ENCODE measurements at places on chromosomes 3 and 15.

DNA sequence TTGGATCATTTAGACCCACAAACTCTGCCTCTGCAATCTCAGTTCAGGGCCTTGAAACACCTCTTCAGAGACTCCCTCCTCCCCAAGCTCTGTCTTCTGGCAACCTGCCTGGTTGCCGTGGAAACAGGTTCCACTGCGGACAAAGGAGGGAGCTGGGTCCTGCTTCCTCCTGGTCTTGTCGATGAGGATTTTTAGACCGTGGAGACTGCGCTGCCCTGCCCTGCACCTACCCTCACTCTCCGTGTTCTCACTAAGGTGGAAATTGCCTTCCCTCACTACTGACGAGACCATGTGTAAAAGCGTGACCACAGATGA lies at the start of gene RTP1:
Gene RTP1 (plus strand): TSS at position 152 of the 315 bp plus-strand sequence. CDS start 30 bp downstream, at position 182.
- DNase-seq = no peak

DNA sequence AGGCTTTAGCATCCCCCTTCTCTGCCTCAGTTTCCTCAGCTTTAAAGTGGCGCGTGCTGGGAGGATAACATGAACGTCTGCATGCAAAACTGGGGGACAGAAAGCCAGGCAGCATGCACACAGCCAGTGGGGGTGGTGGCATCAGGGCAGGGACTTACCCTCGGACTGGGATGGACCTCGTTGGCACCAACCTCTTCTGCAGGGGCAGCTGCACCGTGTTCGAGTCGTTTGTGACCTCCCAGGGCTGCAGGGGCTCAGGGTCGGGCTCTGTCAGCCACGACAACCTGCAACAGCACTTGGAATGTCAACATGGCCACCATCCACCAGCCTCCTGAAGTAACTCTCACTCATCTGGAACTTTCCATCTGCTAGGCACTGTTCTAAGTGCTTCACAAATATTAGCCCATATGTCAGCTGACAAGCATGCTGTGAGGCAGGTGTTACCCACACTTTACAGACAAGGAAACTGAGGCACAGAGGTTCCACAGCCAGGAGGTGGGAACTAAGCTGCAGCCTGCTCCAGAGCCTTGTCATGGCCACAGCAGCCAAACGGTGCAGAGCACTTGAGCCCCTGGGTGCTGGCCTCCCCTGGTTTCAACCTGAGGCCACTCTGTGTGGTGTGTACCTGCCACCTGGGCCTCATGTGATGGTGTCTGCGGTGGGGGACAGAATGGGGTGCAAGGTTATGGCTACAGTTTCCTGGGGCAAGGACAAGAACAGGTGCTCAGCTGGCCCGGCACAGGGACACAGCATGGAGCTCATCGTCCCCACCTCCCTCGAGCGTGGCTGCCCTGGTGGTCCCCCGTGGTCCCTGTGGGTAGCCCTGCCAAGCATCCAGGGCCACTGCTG lies 6.7 kb downstream of the C3orf22 start:
- DNase-seq = no peak

DNA sequence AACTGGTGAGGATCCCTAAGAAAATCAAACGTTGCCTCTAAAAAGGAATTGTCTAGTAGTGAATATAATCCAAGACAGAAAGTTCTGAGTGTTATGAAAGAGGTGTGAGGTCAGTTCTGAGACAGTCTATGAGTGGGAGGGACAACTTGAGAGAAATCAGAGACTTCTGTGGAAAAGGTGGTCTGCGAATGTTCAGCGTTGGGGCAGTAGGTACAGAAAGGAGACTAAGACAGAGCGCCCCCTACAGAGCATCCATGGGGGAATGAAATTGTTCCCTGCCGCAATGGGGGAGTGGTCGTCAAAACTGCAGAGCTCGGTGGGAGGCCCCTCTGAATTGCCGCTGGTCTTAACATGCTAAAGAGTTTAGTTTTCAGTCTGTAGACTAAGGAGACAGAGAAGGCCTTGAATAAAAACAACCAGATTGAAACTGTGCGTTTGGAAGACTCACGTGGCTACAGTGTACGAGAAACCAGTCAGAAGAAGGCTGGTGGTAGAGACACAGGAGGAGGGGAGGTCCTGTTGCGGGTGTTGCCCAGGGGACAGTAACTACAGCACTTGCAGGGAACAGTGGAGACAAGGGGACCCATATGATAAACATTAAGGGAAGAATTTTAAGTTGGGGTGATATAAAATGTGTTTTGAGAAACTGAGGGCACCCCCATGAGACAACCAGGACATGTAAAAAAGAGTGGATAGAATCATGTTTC lies 6.9 kb downstream of the TNIK start:
- DNase-seq = no peak

DNA sequence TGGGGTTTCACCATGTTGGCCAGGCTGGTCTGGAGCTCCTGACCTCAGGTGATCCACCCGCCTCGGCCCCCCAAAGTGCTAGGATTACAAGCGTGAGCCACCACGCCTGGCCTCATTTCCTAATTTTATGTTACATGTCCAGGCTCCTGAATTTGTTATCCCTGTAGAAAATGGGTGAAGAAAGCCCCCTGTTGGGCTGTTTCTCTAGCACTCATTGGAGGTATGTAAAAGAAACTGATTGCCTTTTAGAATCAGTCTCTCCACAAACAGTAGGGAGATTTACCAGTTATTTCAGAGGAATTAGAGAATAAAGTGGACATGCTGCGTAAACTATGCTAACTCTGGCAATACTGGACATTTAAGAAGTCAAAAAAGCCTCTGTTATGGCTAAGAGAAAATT lies 364.1 kb upstream of the TBL1XR1 start:
- no peak for DNase-seq

GRCh38 chr3:74447221-74447620 lies 167.2 kb downstream of the CNTN3 start:
- no peak for DNase-seq

- DNase-seq = peak; percentile 54
Observed at GRCh38 chr15:88376574-88377174, 90.5 kb downstream of the MRPL46 start.

DNA sequence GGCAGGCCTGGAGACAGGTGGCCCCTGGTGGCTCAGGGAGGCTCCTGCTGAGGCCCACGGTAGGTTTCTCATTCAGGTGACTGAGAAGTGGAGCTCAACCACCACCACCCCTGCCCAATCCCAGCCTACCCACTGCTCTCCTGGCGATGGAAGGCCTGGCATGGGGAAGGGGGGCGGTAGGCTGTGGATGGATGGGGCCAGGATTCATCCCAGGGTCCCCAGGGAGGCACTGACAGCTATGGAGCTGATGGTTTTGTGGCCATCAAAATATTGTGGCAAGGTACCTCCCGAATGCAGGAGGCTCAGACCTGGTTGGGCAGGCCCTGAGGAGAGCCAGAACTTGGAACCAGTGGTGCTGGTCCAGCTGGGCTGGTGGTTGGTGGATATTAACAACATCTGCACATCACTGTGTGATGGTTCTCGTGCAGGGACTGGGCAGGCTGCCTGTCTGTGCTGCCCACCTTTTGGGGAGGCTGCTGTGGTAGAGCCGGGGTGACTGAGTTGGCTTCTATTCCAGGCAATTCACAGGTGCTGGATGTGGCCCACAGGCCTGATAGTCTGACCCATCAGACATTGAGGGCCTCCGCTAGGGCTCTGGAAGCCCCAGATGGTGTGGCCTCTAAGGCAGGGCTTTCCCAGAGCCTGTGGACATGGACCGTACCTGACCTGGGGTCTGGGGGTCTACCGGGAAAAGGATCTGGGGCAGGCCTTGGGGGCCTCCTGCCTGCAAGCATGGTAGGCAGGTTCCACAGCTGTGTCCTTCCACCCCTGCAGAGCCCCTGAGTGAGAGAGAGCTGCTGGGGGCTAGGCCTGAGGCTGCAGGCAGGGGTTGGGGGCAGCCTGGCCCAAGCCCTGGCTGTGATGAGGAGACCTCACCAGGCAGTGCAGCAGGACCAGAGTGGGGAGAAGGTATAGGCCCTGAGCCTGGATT lies 3.4 kb downstream of the ZBTB47 start:
- no peak for DNase-seq

DNA sequence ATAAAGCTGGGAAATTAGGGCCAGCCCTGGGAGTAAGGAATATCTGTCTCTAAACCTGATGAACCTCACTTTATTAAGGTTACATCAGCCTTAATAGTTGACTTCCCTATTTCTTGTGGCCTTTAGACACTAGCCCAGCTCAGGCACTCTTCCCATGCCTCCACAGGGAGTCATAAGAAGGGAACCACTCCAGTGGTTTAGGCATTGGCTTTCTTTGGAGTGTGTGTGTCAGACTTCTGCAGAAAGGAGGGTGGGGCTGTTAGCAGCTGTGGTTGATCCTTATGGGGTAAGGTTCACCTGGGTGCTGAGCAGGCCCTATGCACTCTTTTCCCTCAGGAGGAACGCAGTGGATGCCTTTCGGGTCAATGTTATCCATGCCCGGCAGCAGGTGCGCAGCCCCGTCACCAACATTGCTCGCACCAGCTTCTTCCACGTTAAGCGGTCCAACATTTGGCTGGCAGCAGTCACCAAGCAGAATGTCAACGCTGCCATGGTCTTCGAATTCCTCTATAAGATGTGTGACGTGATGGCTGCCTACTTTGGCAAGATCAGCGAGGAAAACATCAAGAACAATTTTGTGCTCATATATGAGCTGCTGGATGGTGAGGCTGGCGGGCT lies 4.0 kb downstream of the AP2M1 start:
- DNase-seq = no peak

DNA sequence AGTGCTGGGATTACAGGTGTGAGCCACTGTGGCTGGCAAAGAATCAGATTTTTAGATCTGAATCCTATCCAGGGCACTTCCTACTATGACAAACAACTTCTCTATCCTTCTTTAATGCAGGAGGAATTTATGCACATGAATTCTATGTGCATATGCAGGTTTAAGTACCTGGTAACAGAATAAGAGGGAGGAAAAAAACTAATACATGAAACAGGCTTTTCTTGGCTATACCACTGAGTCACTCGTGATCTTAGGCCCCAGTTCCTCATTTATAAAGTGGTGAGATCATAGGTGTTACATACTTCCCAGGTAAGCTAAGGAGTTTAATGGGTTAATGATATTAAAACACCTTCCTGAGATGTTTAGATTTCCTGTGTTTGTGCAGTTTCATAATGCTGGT lies 108.2 kb downstream of the TP63 start:
- DNase-seq = no peak

GRCh38 chr3:101940521-101941317 lies 91.4 kb downstream of the NFKBIZ start:
- DNase-seq = peak; percentile 97

DNA sequence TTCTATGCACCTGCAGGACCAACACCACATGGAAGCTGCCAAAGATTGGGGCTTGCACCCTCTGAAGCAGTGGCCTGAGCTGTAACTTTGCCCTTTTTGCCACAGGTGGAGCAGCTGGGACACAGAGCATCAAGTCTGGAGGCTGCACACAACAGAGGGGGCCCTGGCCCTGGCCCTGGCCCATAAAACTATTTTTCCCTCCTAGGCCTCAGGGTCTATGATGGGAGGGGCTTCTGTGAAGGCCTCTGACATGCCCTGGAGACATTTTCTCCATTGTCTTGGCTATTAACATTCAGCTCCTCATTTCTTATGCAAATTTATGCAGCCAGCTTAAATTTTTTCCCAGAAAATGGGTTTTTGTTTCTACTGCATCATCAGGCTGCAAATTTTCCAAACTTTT lies 335.5 kb downstream of the ARPP21 start:
- no peak for DNase-seq

DNA sequence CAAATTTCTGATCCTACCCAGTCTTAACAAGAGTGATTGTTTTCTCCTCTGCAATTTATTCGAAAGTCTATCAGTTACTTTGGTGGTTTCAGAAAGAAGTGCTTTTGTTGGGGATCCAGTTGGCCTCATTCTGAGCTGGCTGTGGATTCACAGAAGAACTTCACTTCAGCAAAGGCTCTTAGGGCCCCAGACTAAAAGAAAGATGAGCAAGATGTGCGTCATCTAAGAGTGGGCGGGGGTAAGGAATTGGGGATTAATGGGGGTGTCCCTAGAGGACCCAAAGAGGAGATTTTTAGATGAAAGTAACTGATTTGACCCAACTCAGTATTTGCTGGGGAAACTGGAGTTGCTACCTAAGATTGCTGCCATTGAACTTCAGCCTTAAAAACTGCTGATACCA lies 63.9 kb upstream of the TSEN2 start:
- DNase-seq = no peak

DNA sequence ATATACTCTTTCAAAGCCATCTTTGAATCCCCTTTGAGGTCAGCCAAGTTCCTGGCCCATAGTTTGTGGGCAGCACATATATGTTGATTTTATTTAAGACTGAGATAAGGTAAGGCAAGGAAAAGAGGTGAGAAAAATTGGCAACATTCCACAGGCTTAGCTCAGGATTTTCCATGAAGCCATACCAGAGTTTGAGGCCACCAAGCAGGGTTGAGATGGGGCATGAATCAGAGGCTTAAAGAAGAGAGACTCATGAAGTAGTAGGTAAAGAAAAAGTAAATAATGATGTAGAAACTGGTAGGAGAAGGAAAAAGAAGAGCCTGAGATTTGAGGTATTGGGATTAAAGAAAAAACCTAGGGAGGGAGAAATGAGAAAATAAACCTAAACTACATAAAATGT lies 89.2 kb downstream of the MYO5A start:
- DNase-seq = no peak

GRCh38 chr3:141240687-141241615 lies 9.3 kb downstream of the PXYLP1 start:
- DNase-seq = peak; percentile 49

DNA sequence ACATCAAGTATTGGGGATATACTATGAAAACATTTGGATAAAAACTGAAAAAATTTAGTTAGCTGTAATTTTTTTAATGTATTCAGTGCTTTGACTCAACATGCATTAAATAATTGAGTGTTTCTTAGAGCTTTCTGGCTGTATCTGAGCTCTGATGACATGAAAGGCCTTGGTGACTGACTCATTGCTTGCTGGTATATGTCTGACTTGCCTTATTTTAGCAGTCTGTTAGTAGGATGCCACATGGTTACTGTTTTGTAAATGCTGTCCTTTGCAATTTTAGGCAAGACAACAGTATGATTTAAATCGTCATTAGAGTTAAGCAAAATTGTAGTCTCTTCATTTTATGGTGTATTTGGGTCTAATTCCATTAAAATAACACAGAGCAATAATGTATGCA lies 199.2 kb downstream of the GHSR start:
- DNase-seq = peak; percentile 23

GRCh38 chr3:185820973-185821758 lies 3.7 kb downstream of the IGF2BP2 start:
- DNase-seq = peak; percentile 86

DNA sequence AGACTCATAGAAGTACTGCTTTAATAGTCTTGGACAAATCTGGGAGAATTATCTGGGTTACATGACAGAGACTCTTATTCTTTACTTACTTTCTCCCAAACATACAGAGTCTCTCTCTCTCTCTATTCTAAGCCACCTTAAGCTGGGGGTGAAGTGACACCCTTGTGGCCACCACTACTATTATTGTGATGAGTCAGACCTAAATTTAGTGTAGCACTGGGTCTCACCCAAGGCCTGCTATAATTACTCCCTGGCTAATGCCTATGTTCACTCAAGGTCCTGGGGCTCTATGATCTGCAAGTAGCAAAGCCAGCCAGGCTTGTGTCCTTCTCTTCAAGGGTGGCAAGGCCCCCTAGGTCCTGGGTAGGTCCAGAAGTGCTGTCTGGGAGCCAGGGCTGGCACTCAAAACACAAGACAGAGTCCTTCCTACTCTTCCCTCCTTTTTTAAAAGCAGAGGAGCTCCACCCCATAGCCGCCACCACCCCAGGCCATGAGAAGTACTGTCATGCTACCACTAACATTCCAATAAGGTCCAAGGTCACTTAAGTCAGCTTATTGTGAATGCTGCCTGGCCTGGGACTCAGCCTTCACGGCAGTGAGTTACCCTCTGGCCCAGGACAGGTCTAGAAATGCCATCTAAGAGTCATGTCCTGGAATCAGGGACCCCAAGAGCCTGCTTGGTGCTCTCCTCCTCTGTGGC lies 183.6 kb downstream of the POLQ start:
- DNase-seq = no peak
